ENCODE measurements at places on chromosomes 5 and 9.

DNA sequence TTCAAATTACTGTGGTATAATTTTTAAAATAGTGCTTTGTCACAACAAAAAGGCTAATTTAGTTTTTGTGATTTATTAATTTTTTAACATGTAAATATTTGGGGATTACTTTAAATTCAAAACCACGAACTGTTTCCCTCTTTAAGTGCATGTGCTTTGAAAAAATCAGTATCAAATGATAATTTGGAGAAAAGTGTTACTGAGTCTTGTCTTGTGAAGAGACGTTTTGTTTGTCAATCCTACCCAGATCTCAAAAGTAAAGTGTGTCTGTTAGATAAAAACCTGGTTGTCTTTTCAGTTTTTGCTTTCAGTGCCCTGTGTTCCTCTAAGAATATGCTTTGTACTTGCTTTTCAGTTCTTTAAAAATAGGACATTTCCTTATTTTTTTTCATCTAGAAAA lies 7.7 kb downstream of the ZSWIM6 start:
- no peak for DNase-seq

- DNase-seq: no peak
Measured at GRCh38 chr5:111782216-111782615, 25.2 kb upstream of the NREP start.

- no peak for DNase-seq
Measured at GRCh38 chr9:96246267-96246671, 55.7 kb downstream of the HSD17B3 start.

GRCh38 chr5:119512277-119512676 lies 60.0 kb downstream of the HSD17B4 start:
- DNase-seq: no peak

DNA sequence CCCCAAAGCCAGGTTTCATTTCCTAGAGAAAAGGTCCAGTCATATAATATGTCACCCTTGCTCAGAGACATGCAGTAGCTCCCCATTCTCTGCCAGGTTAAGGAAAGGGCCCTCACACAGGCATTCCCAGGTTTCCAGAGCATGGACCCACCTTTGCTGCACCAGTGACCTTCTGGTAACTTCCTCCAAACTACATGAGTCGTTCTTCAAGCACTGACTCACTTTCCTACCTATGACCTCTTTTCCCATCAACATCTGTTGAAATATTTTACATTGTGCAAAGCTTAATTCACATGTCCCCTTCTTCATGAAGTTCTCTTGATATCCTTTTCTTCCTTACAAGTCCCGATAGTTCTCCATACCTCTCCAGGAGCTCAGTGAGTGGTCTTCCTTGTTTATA lies 25.9 kb downstream of the SH3TC2 start:
- no peak for DNase-seq

GRCh38 chr5:31987985-31988710 lies 186.0 kb downstream of the GOLPH3 start:
- no peak for DNase-seq

- DNase-seq: no peak
Measured at GRCh38 chr5:84213861-84214260, 170.8 kb downstream of the EDIL3 start.

- no peak for DNase-seq
Measured at GRCh38 chr5:123154886-123155445, 65.9 kb downstream of the PRDM6 start.

GRCh38 chr9:105296877-105297287 lies 52.4 kb downstream of the SLC44A1 start:
- no peak for DNase-seq

- no peak for DNase-seq
Measured at GRCh38 chr5:150038547-150038946, 38.0 kb downstream of the HMGXB3 start.

GRCh38 chr5:54313311-54314270 lies 3.2 kb upstream of the ARL15 start:
- no peak for DNase-seq

DNA sequence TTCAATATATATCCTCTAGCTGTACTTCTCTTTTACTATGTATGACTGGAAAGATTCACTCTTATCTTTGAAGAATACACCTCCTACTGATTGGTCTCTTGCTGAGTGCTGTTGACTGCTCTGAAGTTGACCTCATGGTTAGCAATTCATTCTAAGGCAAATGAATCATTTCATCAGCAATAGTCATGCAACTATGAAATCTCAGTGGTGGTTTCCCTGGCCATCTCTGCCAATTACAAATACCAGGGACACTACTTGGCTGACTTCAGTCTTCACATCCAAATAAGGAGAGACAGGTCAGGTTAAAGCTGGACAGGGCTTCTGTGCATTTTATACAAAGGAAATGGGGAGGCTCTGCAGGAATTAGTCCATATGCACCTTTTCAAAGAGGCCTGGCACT lies 333.5 kb upstream of the ACTBL2 start:
- DNase-seq: no peak

DNA sequence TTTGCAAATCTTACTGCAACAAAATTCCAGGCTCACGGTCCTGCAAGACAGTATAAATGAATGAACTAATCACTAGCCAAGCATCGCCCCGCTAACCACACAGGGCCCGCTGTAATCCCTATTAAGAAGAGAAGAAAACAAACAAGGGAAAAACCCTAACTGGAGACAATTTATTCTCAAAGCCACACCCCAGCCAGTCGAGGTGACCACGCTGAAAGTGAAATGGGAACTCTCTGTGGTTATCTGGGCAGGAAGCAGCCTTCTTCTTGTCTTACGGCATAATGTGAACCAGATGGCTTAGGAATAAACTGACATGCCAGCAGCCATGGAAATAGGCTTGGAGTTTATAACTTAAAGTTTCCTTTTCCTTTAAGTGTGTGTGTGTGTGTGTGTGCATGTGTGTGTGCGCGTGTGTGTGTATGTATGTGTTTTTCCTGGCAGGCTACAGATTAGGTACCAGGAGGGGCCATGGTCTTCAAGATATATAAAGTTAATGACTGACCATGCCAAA lies 120.2 kb downstream of the SEMA6A start:
- peak; percentile 25 for DNase-seq

DNA sequence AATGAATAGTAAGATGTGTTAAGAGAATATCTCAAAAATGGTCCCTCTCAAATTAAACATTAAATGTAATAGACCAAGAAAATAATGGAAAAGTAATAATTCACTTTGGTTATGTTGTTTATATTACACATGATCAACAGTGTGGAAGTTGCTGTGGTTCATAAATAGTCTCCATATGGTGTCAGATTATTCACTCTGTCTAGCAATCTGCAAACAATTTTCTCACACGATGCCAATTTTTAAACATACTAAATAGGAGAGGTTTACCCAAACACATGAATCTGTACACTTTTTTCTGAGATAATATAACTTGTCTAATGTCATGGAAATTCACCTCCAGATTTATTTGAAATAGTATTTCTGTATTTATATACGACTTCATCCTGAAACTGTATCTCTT lies 217.4 kb upstream of the FBXL7 start:
- DNase-seq: no peak

DNA sequence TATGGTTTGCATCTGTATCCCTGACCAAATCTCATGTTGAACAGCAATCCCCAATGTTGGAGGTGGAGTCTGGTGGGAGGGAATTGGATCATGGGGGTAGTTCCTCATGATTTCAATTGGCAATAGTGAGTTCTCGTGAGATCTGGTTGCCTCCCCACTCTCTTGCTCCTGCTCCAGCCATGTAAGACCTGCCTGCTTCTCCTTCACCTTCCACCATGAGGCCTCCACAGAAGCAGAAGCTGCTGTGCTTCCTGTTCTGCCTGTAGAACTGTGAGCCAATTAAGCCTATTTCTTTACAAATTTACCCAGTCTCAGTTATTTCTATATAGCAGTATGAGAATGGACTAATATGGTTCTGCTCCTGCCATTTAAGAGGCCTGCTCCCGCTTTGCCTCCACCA lies 32.9 kb downstream of the SCAI start:
- DNase-seq: no peak

DNA sequence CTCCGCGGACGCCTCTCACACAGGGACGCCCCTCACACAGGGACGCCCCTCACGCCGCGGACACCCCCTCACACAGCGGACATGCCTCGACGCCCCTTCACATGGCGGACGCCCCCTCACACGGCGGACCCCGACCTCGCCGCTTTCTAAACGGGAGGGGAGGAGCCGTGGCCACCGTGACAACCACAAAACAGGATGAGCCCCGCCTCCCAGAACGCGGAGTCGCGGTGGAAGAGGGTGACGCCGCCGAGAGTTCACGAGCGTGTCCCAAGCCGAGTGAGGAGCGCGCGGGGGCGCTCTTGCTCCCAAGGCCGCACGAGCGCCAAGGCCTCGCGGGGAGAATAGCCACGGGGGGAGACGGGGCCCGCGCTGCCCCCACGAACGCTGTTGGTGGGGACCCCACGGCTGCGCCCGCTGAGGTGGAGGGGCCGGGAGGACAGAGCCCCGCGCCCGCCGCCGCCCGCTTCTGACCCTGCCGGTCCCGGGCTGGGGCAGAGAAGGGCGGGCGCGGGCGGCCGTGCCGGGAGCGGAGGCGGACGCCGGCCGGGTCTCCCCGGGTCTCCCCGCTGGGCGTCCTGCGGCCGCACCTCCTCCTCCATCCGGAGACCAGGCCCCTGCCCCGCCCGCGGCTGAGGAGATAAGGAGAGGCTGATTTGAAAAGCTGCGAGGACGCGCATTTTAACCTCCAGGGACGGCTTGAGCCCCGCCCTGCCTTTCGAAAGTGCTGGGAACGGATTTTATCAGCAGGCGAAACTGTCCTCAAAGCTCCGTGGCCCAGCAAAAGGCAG lies 3.9 kb upstream of the NKD2 start:
- peak; percentile 92 for DNase-seq

- no peak for DNase-seq
Measured at GRCh38 chr5:84137541-84137940, 247.1 kb downstream of the EDIL3 start.

DNA sequence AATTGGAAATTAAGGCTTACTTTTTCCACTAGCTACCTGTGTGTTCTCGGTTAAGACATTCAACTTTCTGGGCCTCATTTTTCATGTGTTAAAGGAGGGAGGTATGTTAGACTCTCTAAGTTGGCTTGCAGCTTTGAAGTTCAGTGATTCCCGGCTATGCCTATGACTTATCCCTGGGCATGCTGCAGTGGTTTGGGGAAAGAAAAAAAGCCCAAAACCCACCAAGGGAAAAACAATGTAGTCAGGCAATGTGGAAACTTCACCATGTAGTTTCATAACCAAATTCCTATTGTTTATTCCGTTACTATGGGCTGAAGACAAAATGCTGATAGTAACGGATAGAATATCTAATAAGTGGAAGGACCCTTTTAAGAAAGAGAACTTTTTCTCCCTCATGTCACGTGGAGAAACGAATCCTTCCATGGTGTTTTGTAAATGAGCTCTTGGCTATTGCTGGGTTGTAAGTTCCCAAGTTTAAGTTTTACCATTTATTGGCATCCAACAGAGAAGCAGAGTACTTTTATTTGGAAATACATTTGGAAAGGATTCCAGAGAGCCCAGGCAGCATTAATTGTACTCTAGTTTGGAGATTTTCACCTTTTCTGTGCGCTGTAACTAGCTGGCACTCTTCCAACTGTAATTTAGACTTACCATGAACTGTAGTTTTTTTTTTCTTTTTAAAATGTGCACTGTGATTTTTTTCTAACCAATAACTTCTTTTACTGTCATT lies 84.9 kb upstream of the MPDZ start:
- DNase-seq: no peak

DNA sequence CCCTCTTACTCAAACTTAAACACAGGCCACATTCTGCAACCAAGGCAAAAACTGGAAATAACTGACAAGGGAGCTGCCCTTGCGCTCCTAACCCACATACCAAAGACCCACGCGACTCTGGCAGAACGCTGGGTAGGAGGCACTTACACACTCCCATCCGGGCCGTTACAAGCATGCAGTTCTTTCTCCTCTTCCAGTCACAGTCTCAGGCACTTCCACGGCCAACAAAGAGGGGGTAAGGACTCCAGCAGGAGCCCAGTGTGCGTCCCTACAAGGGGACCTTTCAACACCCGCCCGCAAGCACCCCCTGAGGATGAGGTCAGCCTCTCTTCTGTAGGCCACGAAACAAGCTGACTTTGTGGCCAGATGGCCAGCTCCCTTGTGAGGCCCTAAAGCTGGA lies 57.4 kb downstream of the SERINC5 start:
- peak; percentile 66 for DNase-seq

GRCh38 chr5:142654578-142655058 lies 31.3 kb downstream of the FGF1 start:
- no peak for DNase-seq

- no peak for DNase-seq
Measured at GRCh38 chr5:93381057-93381456, 200.0 kb downstream of the NR2F1-AS1 start.

DNA sequence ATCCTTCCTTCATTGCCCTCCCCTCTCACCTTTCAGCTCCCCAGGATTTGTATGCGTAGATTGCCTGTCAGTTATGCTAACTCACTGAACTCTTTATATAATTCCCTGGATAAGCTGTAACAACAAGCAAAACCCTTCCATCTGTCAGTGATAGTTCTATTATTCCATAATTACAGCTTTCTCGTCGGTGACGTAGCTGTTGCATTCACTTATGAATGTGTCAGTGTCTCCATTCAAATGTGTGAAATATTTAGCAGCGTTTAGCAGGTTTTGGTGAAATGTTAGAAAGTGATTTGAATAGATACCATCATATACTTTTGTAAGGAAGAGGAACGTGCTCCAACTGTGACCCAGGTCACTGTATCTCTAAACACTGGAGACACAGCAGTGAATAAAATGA lies 45.2 kb downstream of the PIP5K1B start:
- DNase-seq: no peak

GRCh38 chr5:60961685-60962084 lies 16.7 kb downstream of the NDUFAF2 start:
- DNase-seq: no peak

DNA sequence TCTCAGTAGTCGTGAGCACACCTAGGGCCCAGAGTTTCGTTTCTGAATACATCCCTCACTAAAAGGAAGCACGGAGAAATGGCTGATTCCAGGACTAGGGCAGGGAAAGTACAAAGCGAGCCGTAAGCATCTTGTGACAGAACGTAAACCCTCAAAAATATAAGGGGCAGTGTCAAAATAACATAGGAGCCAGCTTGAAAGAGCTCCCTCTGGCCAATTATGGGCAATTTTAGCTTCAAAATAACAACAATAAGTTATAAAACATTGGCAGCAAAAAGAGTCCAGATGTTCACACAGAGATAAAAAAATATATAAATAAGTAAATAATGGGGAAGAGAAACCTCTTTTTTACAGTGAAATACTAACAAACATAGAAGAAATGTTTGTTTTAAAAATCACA lies 18.5 kb upstream of the GLIS3 start:
- no peak for DNase-seq
